Activated CD4-positive, CD25-positive, alpha-beta regulatory T cell treated with anti-CD3 and anti-CD28 coated beads, Interleukin-2, amount 50 U/mL, for 72 hours (primary cell): ENCODE measurements at places on chromosomes 11 and 22.

DNA sequence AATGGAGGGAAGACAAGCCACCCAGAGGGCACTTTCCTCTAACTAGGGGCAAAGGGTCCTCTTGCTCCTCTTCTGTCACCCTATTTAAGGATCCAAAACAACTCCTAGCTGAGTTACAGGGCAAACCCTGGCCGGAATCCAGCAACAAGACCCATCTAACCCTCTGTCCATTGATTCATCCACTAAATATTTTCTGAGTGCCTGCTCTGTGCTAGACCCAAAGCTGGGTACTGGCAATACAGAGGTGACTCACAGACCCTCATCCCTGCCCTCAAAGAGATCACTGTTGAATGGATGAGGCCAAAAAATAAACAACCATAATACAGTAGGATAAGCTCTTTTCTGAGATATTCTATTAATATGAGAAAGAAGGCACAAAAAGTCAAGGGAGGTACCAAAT, 4.3 kb upstream of the GALNT18 start:
- DNase-seq: no peak

DNA sequence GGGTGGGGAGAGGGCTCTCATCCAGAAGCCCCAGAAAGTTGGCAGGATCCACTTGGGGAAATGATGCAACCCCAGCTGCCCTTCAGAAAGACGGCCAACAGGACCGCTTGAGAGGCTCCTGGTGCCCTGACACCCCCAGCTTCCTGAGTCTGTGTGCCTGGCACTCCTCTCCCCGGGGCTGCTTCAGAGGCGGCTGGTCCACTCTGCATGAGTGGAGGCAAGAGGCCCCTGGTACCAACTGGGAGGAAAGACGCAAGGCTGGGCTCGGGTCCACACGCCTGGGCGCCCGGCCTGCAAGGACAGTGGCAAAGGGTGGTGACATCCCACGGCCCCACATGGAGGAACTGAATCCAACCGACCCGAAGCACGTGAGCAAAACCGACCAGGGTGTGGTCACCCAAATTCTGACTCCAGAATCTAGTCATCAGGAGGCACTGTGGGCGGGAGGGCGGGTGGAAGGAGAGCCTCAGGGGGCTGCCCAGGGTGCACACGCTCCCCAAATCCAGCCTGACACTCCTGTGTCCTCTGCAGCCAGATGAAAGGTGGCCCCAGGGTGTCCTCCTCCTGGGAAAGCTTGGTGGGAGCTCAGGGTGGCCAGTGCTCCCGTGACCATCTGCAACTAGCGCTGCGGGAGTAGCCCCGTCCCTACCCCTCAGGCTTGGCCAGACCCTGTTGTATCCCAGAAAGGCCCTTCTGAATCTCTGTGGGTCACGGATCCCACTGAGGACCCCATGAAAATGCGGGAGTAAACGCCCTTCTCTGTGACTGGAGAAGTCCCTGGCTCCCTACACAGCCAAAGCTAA, 3.7 kb downstream of the RNH1 start:
- no peak for DNase-seq

DNA sequence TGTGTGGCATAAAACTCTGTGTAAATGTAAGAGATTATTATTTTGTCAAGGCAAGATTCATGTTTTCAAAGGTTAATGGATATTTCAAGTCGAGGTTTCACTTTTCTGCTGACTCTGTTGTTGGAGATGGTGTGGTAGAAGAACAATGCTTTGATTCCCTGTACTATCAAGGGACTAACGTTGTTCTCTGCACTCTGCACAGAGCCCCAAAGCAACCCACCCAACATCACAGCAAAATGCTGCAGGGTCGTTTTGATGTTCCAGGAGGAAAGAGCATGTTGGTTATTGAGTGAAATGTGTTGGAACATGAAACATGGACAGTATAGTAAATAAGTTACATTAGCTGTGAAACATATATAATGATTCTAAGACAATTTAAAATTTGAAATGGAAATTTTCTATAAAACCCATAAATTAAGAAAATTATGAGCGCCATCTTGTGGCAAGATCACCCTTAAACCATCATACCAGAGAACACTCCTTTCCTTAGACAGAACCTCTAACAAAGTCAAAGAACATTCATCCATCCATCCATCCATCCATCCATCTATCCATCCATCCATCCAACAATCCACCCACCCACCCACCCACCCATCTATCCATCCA, 164.4 kb upstream of the ZBED5 start:
- no peak for DNase-seq

- no peak for DNase-seq
These were observed 17.0 kb downstream of the CASP12 start for GRCh38 chr11:104881117-104881794.

GRCh38 chr22:42848941-42849550, 8.0 kb downstream of the ARFGAP3 start:
- DNase-seq: no peak

GRCh38 chr22:20238536-20238900, 29.6 kb downstream of the RTN4R start:
- peak; percentile 49 for DNase-seq

GRCh38 chr11:776263-776560, 1.1 kb downstream of the GATD1 start:
- no peak for DNase-seq

- no peak for DNase-seq
These were observed 571 bp downstream of the CCDC15 start for GRCh38 chr11:124954590-124954955.

GRCh38 chr11:81030186-81030585, 1589.4 kb upstream of the TENM4 start:
- no peak for DNase-seq

DNA sequence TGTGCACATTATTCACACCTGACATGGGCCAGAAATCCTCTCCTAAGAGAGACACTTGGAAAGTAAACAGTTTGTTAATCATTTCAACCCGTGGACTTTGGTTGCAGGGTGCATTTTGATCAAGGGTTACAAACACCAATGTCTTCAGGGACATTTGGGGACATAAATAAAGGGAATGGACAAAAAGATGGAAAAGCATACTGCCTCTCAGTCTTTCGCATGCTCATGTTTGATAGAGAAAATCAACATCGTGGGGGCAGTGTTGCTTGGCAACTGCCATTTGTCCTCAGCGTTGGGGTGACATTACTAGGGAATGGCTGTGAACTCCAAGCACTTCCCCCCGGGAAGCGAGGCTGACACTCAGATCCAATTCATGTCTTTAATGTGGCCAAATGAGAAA, 114.7 kb upstream of the OR4B1 start:
- DNase-seq: no peak

DNA sequence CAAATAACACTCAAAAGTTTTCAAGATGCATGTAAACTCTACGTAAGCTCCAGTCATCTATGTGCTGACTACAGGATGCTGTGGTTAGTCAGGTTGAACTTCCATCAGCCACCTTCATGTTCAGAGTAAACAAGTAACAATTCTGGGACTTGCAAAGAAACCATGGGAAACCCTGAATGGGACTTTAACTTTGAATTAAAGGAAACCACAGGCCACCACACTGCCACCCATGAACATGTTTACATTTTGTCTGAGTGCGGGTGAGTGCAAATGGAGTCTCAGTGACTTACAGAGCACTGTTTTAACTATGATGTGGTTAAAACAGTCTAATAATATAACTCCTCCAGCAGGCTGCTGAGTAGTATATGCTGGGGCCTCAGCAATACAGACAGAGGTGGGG, 12.9 kb upstream of the SYTL2 start:
- DNase-seq: no peak

- DNase-seq: no peak
These were observed 42.2 kb downstream of the USP28 start for GRCh38 chr11:113833151-113833550.

DNA sequence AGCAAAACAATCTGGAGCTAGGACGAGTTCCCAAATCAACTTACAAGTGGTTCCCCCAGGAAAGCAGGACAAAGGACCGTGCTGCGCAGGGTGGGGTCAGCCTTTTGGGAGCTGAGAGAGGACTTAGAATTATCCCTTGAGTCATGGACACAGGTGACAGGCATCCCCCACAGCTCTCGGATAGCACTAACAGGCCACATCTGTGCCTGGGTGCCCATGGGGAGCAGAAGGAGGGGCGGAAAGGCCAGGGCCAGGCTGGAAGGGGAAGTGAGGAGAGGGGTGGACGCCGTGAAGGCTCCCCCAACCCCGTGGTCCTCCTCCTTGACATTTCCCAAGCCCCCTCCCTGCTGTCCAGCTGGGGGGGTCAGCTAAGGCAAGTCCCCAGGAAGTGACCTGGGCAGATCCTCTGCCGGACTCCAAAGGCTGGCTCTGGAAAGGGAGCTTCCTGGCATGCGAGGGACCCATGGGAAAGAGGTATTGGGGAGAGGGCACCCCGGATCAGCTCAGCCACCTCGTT, 31.6 kb upstream of the A4GALT start:
- no peak for DNase-seq
